ENCODE measurements at places on chromosomes 6 and 20. TPM values are rescaled to one million over a fixed set of nuclear protein-coding genes. Genes with fewer than 3 reads are reported as not detected.
A peak's percentile ranks its signal among the peaks of the same experiment; 100 is the strongest.

- peak; percentile 40 for DNase-seq
Observed at GRCh38 chr6:160461641-160462040, 113.5 kb downstream of the SLC22A3 start.

Gene HCRTR2
- not detected for total RNA-seq

- DNase-seq, result peak; percentile 72
Observed at GRCh38 chr20:59253779-59254319, 46.6 kb upstream of the EDN3 start.

Gene PCK1
- not detected for total RNA-seq

DNA sequence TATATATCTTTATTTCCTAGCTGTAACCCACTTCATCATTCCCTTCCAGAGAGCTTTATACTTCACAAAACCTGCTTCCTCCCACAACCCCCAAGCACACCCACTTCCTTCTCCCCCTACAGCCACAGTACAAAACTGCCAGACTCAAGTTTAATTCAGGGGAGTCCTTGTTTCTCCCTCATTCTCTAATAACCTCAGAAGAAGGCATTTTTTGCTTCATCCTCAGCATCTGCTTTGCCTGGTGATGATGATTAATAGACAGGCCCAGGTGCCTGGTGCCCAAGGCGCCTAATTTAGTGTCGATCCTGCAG is 414.3 kb downstream of the KIF16B start:
- DNase-seq, result no peak

Gene TMC2
- total RNA-seq, result not detected

DNA sequence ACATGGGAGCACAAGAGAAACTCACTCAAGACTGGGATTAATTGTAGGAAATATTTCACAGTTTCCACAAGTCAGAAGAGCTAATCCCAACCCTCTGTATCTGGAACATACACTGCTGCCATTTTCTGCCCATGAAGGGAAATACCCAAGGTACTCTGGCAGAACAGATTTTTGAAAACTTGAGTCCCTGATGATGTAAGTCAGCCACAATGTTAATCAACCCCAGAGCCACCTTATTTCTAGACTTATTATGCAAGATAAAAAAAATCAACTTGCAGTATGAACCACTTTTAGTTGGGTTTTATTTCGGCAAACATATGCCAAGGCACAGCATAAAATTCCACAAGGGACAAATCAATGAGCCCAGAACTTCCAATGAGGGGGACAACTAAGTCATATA is 141.5 kb downstream of the LY86 start:
- DNase-seq, result no peak

- no peak for DNase-seq
Observed at GRCh38 chr6:163533443-163533842, 118.9 kb downstream of the QKI start.

Gene RIOK1
- total RNA-seq, result 26.1 TPM

Gene RAMACL
- total RNA-seq, result 0.14 TPM

GRCh38 chr20:15162079-15162647 is 824.8 kb upstream of the FLRT3 start:
- DNase-seq, result no peak

Gene SOBP
- 2.0 TPM for total RNA-seq

Gene LPA
- total RNA-seq, result not detected

GRCh38 chr6:156912431-156912830 is 135.3 kb downstream of the ARID1B start:
- no peak for DNase-seq

Gene FAM229B
- total RNA-seq, result 4.1 TPM

DNA sequence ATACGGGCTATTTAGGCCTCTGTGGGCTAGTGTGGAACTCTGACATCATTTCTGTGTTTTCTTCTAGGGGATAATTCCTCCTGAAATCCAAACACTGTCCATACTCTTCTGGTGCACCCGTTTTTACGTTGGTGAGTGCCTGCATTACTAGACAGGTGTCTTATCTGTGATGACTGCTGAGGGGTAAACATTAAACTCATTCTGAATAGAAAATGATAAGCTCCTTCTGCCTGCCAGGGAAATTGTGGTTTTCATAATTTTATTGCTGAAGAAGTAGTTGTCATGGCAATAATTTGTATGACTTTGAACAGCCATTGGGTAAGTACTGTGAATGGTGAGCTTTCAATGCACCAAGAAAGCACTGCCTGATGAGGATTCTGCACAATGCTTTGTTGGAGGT is 705.6 kb downstream of the UTRN start:
- DNase-seq, result no peak

Gene RBM24
- not detected for total RNA-seq

- no peak for DNase-seq
Observed at GRCh38 chr6:168536665-168537539, 95.9 kb downstream of the SMOC2 start.

DNA sequence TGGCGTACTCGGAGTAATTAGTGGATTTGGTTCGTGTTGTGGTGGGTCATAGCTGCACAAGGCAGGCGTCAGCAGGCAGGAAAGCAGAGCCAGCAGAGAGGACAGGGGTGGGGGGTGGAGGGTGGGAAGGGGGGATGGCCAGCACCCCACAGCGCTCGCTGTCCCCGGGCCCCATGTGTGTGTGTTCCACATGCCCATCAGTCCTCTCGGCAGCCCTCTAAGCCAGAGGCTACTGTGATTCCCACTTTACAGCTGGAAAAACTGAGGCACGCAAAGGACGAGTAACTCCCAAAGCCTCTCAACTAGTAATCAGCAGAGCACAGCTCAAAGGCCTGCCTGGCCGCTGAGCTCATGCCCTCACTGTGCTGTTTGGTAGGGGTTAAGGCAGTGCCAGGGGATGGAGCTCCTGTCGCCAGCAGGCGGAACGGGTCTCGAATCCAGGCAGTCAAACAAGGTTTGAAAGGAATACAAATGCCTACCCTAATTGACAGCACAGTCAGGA is 175.2 kb downstream of the ZDHHC14 start:
- no peak for DNase-seq

DNA sequence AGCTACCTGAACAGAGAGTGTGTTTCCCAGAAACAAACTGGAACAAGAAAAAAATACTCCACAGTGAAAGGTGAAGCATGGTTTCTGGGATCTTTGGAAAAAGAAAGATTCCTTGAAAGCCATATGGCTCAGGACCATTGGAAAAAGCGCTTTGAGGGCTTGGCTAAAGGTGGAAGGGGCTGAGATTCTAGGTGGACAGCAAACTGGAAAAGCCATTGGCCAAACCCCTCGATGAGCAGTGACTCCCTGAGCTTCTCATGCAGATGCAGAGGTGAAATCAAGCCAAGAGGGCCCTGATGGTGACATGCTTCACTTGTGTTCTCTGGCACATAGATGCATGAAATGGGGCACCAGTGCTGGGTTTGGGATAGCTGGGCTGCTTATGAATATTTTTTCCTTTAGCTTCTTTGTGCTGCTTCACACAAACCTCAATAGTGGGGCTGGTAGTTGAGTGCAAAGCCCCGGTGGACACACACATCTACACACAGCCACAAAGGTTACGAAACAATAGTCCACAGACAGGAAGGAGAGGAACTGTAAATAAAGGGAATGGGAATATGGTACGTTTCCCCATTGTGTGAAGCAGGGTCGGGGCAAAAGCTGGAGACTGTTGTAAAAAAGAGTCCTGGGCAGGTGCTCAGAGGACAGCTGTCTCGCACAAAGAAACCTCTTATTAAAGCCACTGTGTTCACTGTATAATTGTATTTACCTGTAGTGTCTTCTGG is 117.8 kb downstream of the FOXA2 start:
- no peak for DNase-seq

DNA sequence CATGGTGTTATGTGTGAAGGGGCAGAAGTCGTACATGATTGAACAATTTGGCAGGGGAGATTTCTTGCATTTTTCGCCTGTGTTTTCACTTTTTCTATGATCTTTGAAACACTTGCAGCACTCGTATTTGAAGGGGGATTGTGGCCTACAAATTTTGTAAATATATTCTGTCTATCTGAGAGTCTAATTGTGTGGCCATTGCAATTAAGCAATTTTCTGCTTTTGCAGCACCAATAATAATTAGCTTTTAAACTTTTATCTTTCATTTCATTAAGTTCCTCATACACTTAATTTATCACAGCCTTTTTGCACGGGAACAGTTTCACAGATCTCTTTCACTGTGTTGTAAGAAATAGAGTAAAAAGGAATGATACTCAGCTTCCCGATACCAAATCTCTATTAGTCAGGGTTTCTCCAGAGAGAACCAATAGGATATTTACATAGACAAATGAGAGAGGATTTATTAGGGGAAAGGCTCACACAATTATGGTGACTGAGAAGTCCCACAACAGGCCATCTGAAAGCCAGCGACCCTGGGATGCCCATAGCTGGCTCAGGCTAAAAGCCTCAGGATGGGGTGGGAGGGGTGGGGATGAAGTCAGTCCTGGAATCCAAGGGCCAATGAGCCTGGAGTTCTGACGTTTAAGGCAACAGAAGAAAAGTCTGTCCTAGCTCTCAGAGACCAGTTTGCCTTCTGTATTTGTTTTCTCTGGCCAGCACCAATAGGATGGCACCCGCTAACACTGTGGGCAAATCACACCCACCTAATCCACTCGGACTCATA is 58.3 kb downstream of the KIF6 start:
- no peak for DNase-seq

DNA sequence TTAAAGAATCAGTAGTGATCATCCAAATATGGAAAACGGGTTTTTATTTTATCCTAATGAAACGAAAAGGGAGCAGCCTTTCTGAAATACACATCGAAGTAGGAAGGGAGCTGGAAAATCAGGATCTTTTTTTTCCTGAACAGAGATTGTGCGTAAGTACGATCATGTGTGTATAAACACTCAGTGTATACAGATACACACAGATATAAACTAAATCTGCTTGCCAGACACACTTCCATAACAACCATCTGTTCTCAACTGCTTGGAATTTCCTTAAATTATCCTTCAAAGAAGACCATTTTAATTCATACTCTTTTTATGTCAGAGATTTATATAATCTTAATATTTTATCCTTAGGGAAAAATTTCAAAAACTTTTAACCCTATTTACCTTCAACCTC is 110.7 kb downstream of the CHD6 start:
- no peak for DNase-seq

Gene PGBD1
- total RNA-seq, result 4.2 TPM

DNA sequence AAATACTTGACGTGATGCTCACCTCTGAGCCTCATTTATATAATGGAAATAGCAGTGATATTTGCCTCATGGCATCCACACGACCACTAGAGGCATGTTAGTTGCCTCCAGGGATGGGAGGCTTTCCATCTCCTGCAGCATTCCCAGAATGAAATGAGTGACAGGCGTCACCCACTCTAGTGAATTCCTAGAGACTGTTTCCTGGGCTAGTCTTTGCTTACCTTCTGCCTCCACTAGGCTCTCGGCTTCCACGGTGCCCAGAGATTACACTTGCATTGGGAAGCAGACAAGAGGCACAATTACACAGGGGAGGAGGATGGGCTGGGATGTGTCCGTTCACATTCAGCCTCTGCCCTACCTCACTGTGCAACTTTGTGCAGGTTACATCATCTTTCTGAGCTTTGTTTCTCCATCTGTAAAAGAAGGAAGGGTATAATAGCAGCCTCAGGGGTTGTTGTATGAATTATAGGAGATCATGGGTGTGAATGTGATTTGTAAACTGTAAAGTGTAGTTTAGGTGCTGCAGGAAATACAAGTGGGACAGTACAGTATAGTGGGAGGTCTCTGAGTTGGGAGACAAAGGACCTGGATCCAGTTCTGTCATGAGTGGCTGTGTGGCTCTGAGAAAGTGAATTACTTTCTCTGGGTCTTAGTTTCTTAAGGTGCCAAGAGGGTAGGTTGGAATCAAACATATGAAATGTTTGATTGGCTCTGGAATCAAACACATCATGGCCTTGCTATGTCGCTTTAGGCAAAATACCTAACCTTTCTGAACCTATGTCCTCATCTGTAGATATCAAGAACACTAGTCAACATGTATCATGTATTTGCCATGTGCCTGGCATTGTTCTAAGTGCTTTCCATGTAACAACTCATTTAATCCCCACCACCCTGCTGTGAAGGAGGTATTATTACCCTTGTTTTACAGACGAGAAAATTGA is 3.6 kb upstream of the VSTM2L start:
- no peak for DNase-seq

GRCh38 chr6:29984232-29984631 is 41.9 kb downstream of the HLA-A start:
- DNase-seq, result no peak

DNA sequence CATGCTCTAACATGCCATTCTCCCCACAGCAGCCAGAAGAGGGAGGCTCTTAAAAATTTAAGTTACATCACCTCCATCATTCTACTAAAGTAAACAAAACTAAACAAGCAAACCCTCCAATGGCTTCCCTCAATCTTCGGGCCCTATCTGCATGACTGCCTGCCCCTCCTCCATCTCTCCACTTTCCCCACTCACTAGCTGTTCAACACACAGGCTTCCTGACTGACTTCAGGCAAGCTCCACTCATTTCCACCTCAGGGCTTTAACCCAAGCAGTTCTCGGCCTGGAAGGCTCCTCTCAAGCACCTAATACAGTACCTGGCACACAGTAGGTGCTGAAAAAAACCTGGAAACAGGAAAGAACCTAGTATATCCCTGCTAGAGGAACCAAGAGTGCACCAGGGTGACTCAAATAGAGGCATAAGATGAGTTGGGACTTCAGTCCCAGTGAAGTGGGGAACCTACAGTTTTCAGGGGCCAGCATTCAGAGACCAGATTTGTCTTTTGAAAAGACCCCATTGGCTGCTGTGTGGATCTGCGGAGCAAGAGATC is 2.8 kb downstream of the AHCY start:
- no peak for DNase-seq

DNA sequence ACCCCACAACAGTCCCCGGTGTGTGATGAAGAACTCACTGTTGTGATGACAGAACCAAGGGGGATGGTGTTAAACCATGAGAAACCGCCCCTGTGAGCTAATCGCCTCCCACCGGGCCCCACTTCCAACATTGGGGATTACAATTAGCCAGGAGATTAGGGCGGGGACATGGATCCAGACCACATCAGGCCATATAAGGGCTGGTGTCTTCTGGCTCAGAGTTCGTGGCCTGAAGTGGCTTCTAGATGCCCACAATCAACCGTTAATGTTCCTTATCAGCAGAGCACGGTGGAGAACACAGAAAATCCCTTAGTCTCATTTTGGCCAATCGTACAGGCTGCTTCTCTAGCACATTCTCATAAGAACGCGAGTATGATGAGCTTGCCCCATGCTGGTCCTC is 10.9 kb upstream of the MAS1 start:
- DNase-seq, result peak; percentile 1

DNA sequence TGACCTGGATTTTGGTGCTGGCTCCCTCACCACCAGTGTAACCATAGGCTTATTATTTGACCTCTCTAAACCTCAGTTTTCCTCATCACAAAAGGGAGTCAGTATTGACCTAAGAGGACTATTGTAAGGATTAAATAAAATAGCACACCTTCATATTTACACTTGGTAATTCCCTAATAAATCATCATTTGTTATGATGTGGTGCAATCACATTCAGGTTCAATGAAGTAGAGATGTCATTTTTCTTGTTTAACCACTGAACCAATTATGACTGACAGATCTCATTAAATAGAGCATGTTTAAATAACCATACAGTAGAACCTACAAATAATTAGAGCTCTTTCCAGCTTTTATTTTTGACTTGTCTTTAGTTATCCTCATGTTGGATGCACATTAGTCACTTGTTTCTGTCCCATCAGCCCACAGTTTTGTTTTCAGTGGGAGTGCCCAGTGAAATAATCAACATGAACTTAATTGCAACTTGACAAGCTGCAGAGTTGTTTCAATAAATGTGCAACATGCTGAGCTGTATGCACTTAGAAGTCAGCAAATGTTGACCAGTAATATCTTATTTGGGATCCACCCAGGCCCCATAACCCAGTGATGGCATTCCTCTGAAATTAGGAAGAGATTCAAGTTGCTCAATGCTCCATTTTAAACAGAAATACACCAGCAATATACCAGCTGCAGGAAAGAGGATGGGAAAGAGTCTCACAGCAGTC is 451.7 kb upstream of the MARCKS start:
- DNase-seq, result no peak
